ENCODE measurements at places on chromosomes 3 and 15.

- no peak for DNase-seq
Measured at GRCh38 chr3:187920030-187920429, 174.8 kb upstream of the BCL6 start.

GRCh38 chr3:23537101-23537551 lies 268.6 kb upstream of the UBE2E1 start:
- no peak for DNase-seq

- peak; percentile 61 for DNase-seq
Measured at GRCh38 chr3:71582612-71583565, 639 bp downstream of the FOXP1 start.

GRCh38 chr3:243356-243725 lies 46.8 kb downstream of the CHL1 start:
- DNase-seq: no peak

GRCh38 chr15:41789236-41789635 lies 15.0 kb downstream of the MAPKBP1 start:
- DNase-seq: no peak

DNA sequence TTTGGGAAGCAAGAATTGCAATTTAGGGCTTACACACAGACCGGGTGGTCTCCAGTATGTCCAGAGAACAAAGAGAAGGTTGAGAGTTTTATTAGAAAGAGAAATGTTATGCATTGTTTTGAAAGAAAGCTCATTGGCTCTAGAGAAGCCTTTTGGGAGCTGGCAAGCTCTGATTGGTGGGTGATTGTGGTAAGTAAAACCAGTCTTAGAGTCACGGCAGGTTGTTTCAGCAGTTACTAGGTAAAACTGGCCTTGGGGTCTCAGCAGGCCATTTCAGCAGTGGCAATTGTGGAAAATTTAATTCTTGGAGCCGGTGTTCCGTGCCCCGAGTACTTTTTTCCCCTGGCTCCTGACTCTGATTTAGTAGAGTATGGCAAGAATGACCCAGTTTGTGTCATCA lies 78.1 kb downstream of the MRPL46 start:
- DNase-seq: no peak

GRCh38 chr3:100882571-100882984 lies 110.6 kb downstream of the ABI3BP start:
- no peak for DNase-seq

DNA sequence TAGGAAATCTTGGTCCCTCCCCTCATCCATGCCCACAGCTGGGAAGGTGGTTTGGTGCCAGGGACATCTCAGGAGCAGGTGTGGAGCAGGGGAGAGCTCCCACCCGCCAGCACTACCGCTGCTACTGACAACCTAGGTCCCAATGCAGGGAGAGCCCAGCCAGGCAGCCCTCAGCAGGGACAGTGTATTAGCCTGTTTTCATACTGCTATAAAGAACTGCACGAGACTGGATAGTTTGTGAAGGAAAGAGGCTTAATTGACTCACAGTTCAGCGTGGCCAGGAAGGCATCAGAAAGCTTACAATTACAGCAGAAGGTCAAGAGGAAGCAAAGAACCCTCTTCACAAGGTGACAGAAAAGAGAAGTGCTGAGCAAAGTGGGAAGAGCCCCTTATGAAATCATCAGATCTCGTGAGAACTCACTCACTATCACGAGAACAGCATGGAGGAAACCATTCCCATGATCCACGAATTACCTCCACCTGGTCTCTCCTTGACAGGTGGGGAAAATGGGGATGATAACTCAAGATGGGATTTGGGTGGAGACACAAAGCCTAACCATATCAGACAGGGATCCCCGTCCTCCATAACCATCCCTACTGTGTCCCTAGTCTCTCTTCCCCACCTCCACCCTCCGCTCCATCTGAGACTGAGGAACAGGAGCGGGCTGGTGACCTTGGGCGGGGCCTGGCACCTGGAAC lies 218.6 kb downstream of the TBC1D2B start:
- no peak for DNase-seq

- DNase-seq: no peak
Measured at GRCh38 chr3:16090024-16090423, 84.5 kb upstream of the GALNT15 start.

DNA sequence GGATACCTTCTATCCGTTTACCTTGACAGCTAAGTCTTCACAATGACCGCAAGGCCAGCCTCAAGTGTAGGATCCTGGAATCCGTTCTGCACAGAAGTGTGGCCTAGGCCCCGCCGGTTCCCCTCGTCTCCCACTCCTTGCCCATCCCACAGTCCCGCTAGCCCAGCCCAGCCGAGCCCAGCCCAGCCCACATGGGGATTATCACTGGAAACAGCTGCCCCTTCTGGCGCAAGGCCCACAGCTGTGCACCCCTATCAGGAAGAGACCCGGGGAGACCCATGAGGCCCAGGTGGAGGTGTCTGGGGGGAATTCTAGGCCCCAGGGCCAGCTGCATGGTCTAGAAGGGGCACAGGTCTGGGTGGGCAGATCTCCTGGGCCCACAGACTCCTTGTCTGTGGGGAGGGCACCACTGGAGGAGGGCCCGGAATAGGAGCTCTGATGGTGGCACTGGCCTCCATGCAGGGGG lies 27.9 kb upstream of the KLF13 start:
- DNase-seq: no peak

- DNase-seq: no peak
Measured at GRCh38 chr3:61960976-61961375, 399.6 kb downstream of the PTPRG start.

GRCh38 chr3:38978729-38979128 lies 73.0 kb downstream of the SCN11A start:
- no peak for DNase-seq

DNA sequence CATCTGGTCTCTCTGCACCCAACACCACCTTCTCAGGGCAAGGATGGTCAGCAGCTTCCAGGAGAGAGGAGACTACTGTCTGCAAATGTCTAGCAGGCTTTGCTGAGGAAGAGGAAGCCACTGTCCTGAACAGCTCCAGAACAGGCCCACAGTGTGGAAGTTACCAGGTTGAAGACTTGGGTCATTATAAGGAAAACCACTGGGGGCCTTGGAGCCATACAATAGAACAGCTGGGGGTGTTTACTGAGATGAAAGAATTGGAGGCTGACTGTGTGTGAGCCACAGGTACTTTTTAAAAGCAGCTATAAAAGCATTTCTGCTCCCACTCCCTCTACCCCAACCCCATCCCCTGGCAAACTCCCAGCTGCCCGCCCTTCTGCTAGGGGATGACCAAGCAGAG lies 24.2 kb downstream of the SRGAP3 start:
- no peak for DNase-seq

GRCh38 chr3:112030901-112031300 lies 3.6 kb upstream of the TMPRSS7 start:
- DNase-seq: no peak

DNA sequence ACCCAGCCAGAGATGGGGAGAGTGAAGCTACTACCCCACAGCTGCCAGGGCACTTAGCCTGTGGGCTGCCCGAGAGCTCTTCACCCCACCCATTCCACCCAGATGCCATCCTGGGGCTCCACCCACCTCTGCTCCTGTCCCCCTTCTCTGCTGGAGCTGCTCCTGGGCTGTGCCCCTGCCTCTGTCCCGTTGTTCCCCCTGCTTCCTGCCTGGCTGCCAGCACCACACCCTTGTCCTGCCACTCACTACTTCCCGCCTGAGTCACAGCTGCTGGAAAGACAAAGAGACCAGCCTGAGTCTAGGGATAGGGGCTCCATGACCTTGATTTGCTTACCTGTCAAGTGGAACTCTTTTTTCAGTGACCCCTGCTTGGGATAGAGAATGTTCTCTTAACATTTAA lies 12.4 kb downstream of the GNAI2 start:
- DNase-seq: no peak

DNA sequence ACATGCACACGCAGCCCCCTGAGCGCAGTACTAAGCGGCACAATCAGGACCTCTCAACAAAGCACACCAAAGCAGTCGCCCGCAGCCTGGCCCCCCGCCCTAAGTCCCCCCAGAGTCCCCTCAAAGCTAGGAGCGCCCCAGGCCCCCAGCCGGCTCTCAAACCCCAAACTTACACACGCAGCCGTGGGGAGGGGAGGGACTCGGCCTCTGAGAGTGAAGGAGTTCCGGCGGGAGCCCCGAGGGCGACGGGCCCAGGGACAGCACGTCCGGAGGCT lies 5.5 kb downstream of the GATA2 start:
- DNase-seq: no peak

DNA sequence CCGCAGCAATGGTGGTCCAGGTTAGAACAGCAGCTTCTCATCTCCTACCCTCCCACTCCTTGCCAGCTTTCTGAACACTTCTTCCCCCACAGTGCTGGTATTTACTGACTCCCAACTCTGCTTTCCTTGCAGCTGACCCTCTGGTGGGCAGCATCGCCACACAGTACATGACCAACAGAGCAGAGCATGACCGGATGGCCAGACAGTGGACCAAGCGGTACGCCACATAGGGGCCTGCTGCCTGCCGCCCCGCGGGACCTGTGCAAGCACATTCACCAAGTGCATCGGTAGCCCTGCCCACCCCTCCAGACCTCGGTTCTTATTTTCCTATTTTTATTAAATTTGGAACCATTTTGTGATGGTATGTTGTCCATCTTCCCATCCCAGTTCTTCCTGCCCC lies 216.2 kb upstream of the UBE2E1 start:
- DNase-seq: no peak

DNA sequence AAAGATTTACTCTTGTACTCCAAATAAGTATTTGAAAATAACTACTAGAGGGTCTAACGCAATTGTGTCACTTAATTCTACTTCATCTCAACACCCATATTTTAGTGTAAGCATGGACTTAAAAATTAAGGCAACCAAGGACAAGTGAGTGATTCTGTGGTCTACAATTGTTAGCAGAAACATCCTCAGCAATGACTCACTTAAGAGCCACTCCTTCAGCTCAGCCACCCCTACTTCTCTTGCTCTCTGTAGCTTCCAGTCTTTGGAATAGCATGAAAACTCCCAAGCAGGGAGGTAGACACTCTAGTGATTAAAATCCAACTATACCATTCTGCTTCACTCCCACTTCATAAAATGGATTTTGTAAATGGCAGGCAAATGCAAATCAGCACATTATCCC lies 116.0 kb upstream of the LRRN1 start:
- no peak for DNase-seq

DNA sequence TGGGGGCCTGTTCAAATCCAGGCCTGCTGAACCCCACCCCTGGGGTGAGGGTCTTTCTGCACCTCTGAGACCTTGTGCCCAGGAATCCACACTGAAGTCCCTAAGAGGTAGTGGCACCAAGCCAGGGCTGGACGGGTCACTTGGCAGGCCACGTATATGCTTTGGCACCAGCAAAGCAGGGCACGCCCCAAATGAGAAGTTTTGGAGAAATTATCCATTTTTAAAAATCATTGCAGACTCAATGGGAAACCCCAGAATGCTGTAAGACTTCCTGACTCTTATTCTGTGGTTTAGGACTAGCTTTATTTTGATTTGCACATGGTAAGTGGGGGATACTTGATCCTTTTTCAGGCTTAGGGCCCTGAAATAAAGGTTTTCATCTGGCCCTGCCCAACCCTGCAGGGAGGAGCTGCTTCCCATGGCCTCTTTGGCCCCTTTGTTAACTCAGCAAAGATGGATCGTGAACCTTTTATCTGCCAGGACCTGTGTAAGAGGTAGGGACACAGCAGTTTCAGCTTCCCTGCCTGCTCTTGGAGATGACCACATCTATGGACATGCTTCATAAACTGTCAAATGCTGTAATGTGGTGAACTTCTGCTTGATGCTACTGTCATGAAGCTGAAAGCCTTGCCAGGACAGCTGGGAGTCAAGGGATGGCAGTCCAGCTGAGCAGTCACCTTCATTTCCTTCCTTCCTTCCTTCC lies 88.0 kb downstream of the HMG20A start:
- no peak for DNase-seq

DNA sequence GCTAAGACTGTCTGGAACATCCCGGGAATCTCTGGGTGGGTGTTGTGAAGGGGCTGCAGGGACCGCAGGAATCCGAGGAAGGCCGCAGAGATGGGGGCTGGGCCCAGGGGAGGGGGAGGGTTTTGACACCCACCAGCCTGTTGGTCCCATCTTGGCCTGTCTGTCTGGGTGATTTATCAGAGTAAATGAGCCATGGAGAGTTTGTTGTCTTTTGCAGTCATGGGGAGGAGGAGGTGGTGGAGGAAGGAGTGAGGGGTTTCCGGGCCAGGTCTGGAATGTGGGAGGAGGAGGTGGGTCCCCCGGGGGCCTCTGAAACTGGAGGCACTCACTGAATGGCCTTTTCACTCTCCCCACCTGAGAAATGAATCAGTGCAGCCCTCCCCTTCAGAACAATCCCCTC lies 11.5 kb downstream of the SEMA3F start:
- DNase-seq: no peak

GRCh38 chr3:101633186-101633585 lies 43.7 kb downstream of the ZBTB11 start:
- DNase-seq: no peak

DNA sequence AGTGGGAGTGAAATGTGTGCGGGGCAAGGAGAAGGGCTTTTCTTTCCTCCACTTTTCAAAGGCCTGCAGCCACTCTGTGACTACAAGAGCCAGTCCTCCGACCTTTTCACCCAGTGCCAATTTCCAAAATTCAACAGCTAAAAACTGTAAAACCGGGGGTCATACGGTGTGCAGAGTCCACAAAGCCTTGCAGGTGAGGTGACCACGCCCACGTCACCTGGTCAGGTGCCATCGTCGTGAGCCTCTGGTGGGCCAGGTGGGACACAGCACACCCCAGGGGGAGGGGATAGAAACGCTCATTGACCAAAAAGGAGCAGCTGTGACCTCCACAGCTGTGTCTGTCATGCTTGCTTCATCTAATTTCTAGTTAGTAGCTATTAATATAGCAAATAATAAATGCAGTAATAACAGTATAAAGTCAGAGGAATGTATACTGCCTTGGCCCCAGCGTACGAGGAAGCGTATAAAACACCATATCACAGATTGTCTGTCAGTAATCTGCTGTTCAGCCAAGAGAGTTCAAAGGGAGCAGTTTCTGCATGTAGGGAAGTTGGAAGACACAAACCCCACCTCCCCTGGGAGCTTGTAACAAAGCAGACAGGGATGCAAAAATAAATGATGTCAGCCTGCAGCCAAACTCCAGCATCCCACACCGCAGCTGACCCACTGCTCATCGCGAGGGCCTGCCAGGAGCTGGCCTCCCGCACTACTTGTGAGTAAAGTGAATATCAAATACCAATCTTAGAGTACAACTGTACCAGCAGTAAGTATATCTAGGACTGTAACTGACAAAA lies 86.7 kb downstream of the VGLL4 start:
- DNase-seq: no peak

DNA sequence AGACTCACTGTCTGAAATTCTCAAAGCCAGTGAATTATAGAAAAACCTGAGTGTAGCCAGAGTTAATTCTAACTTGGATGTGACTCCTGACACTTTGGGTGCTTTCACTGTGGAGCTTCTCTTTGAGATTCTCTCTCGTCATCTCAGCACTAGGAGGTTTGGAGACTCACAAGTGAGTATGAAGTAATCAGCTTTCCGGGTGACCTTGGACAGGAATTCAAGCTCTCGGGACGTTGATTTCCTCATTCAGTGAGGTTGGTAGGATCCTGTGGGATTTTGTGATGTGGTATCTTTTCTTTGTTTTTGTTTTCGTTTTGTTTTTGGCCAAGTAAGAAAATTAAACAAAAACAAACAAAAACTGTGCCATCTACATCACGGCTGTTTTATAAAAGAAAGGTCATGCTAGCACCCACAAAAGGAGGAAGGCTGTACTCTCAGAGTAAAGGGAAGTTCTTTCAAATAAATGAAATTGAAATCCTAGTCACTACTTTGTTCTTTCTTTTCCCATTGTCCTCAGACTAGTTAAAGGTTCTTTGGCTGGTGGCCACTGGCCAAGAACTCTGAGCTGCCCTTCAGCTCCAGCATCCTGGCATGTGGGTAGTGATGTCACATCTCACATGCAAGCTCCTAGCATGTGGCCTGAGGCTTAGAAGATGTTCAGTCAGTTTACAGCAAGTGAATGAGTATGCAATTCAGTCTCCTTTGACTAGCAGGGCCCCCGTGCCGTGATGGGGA lies 263.3 kb upstream of the TPM1 start:
- no peak for DNase-seq

Data from activated naive CD4-positive, alpha-beta T cell (primary cell).